ENCODE measurements at places on chromosomes 7 and 10. TPM values are rescaled to one million over a fixed set of nuclear protein-coding genes. Genes with fewer than 3 reads are reported as not detected.

TMEM178B gene
- 6.5 TPM for total RNA-seq

CPEB3 gene
- 3.8 TPM for total RNA-seq

JAKMIP3 gene
- 1.1 TPM for total RNA-seq

RBM20 gene
- 0.27 TPM for total RNA-seq

DNAAF5 gene
- total RNA-seq = 22.5 TPM

GSTO2 gene
- total RNA-seq = 1.2 TPM

POT1 gene
- total RNA-seq = 27.1 TPM

ERV3-1 gene
- total RNA-seq = 14.8 TPM

HOXA6 gene
- not detected for total RNA-seq

PNLIPRP3 gene
- not detected for total RNA-seq

ERVW-1 gene
- total RNA-seq = not detected

PUS7 gene
- total RNA-seq = 15.1 TPM

CYP2C9 gene
- total RNA-seq = not detected

TNRC18 gene
- total RNA-seq = 49.5 TPM

CHST12 gene
- 42.7 TPM for total RNA-seq

ARHGEF35 gene
- 3.6 TPM for total RNA-seq

GDF10 gene
- total RNA-seq = not detected

PLAC9 gene
- total RNA-seq = not detected

HECW1 gene
- not detected for total RNA-seq

HOXA3 gene
- total RNA-seq = not detected

GRID2IP gene
- total RNA-seq = 0.10 TPM

SLC39A12 gene
- total RNA-seq = not detected

CALHM1 gene
- total RNA-seq = 0.17 TPM

FAM25A gene
- total RNA-seq = not detected

COL28A1 gene
- total RNA-seq = not detected

TMEM196 gene
- not detected for total RNA-seq

TRPV5 gene
- total RNA-seq = 0.10 TPM

All from T-helper 1 cell treated with Interleukin-12 subunit alpha and Interleukin-12 subunit beta and Interleukin-4 antibody, amounts not matched to agents 30 ng/mL and 1 ng/mL, for 36 hours (primary cell).